ENCODE measurements at places on chromosomes 5 and 9.

- no peak for DNase-seq
Observed at GRCh38 chr5:56981548-56982315, 29.8 kb upstream of the MIER3 start.

GRCh38 chr5:106578736-106579135, 1092.0 kb downstream of the EFNA5 start:
- no peak for DNase-seq

GRCh38 chr9:87089929-87090328, 142.6 kb upstream of the GAS1 start:
- no peak for DNase-seq

- no peak for DNase-seq
Observed at GRCh38 chr9:102974530-102974929, 20.6 kb upstream of the CYLC2 start.

DNA sequence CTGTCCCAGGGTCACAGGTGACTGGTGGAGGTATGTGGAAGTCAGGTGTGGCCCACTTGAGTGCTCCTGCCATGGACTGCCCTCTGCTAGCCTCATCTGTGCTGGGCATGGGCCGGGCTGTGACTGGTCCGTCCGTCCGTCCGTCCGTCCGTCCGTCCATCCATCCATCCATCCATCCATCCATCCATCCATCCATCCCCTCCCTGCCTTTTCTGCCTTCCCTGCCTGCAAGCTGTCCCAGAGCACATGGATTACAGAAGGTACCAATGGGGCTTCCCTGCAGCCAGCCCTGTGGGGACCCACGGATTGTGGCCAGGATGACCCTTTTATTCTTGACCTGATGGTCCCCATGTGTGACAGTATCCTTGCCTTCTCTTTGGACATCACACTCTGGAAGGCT, 92.5 kb downstream of the MACROH2A1 start:
- no peak for DNase-seq

DNA sequence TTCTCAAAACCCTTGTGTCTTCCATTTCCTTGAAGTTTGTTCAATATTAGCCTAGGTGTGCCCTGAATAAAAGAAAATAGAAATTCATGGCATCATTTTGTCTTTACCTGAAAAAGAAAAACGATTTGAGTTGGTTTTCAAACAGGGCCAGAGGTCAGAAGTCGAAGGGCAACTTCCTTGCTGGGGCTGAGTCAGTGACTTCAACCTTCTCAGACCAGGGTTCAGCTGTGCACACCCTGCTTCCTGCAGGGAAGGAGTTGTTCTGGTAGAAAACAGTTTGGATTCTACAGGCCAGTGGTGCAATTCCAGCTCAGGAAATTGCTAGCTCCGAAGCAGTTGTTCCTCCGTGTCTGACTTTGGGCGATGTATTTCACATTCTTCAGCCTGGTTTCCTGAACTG, 132.1 kb upstream of the SLC30A5 start:
- DNase-seq, result no peak

All from activated CD8-positive, alpha-beta memory T cell treated with anti-CD3 and anti-CD28 coated beads, Interleukin-2, amount 50 U/mL, for 4 hours (primary cell).